Myocyte (in vitro differentiated cells): ENCODE measurements at places on chromosomes 3 and 15. TPM values are rescaled to one million over a fixed set of nuclear protein-coding genes. Genes with fewer than 3 reads are reported as not detected.
A peak's percentile ranks its signal among the peaks of the same experiment; 100 is the strongest.

DNA sequence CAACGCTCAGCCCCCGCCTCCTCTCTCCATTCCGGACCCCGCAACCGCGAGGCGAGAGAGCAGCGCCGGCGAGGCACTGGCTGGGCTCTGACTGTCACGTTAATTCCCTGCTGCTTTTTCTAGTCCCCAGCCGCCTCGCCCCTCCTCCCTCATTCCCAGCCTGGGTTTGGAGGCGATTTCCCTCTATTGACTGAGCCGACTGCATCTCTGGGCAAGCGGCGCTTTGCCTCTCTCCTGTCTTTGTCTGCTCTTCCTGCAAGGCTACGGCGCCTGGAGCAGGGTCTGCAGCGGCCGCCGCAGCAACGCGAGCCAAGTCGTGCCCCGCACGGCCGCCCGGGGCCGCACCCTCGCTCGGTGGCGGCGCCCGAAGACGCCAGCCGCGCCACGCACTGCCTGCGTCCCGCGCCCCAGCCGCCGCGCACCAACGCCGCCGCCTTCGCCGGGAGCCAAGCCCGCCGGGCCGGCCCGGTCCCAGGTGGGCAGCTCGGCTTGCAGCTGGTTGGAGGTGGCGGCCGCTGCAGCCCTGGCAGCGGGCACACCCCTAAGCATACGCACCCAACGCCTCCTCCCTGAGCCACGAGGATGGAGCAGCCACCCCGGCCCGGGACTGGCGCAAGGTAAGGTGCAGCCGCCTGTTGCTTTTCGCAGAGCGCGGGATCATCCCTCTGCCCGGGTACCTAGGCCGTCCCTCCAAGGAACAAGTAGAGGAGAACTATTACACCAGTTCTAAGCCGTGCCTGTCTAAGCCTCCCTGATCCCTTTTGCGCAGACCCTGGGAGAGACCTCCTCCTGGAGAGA, at the start of gene LRRC3B:
Gene LRRC3B, plus strand, starts transcription at position 152 of the 798 bp plus-strand sequence. CDS start 86,901 bp downstream, outside the sequence.
- no peak for DNase-seq

GRCh38 chr3:183584246-183584913, 28.9 kb upstream of the KLHL6 start:
- peak; percentile 88 for DNase-seq

GRCh38 chr3:130627882-130628281, 110.9 kb downstream of the COL6A6 start:
- DNase-seq, result no peak

GRCh38 chr3:52444860-52445793, at the start of gene SEMA3G:
SEMA3G (minus strand) TSS chr3:52445103; CDS start chr3:52445027, 76 bp downstream.
- DNase-seq, result peak; percentile 54

DNA sequence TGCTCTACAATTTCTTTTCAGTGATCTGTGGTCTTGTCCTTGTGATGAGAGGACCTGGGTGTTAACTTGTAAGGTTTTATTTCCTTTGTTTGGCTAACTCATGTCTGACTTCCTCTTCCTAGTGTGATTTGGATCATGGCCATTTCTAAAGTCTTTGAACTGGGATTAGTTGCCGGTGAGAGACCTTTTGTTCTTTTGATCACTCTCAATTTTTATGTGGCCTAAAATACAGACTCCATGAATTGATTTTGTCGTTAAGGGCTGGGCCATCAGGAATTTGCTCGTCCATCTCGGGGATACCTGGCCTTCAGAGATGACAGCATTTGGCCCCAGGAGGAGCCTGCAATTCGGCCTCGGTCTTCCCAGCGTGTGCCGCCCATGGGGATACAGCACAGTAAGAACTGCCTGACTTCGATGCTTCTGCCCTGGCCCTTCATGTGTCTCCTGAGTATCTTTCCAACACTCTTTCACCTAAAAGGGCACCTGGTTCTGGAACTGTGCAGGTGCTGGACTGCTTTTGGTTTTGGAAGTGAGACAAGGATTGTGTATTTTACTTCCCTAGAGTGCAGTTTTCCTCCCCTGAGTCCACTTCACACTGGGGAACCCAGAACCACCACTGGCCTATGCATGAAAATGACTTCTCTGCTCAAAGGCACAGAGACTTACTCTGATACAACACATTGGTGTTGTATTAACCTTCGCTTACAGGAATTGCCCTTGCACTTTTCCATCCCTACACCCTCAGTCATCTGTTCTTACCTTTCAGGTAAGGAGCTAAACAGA, 13.1 kb upstream of the LRRC2 start:
- no peak for DNase-seq

PCSK6 gene
- 2.2 and 2.5 TPM in 2 replicates for total RNA-seq
